ENCODE measurements at places on chromosomes 3 and 15.

- no peaks in the 10 kb centered on the region for H3K27me3 ChIP-seq
- DNase-seq: no peak
- H3K27ac ChIP-seq: no peak overlapping the region
- H3K4me3 ChIP-seq: no peak overlapping the region
Observed at GRCh38 chr3:9185701-9186100, 63.7 kb downstream of the SRGAP3 start.

- no peaks in the 10 kb centered on the region for H3K36me3 ChIP-seq
- H3K27ac ChIP-seq: no peak overlapping the region
- H3K4me1 ChIP-seq: no peaks in the 10 kb centered on the region
- no peak overlapping the region for H3K4me3 ChIP-seq
Observed at GRCh38 chr3:156776871-156777270, 49.3 kb upstream of the LEKR1 start.

DNA sequence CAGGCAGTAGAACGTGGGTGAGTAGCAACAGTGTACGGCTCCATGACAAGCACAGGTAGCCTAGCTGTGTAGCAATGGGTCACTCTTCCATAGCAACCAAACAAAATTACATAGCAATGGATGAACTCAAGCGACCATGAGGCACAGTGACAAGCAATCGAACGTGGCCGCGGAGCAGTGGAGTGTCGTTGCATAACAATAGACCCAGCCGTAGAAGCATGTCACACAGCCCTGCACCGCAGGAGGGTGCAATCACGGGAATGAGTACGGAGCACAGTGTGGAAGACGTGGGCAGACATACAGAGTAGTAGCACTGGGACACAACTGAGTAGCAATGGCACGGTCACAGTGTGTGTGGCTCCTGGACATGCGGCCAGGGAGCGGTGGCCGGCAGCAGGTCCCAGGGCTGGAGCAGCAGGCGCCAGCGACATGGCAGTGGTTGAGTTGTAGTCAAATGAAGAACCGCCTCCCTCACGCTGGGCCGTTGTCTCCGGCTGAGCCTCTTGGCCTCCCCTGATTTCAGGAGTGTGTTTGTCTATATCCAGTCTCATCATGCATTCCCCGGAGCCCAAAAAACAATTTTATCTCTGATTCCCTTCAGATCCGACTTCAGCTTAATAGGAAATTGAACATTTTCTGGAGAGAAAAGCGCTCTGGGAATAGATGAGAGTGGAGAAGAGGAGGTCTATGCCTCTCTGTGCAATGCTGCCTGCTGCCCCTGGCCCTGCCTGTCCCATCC is 64.1 kb downstream of the CCDC33 start:
- DNase-seq: no peak
- H3K4me1 ChIP-seq: no peaks in the 10 kb centered on the region
- H3K27me3 ChIP-seq: no peaks in the 10 kb centered on the region
- no peak overlapping the region for H3K4me3 ChIP-seq

- H3K4me3 ChIP-seq: no peak overlapping the region
- peaks cover 7% of the 10 kb centered on the region for H3K4me1 ChIP-seq
- H3K36me3 ChIP-seq: no peaks in the 10 kb centered on the region
- DNase-seq: no peak
- no peaks in the 10 kb centered on the region for H3K27me3 ChIP-seq
Observed at GRCh38 chr3:124467980-124468902, 262.0 kb upstream of the UMPS start.

DNA sequence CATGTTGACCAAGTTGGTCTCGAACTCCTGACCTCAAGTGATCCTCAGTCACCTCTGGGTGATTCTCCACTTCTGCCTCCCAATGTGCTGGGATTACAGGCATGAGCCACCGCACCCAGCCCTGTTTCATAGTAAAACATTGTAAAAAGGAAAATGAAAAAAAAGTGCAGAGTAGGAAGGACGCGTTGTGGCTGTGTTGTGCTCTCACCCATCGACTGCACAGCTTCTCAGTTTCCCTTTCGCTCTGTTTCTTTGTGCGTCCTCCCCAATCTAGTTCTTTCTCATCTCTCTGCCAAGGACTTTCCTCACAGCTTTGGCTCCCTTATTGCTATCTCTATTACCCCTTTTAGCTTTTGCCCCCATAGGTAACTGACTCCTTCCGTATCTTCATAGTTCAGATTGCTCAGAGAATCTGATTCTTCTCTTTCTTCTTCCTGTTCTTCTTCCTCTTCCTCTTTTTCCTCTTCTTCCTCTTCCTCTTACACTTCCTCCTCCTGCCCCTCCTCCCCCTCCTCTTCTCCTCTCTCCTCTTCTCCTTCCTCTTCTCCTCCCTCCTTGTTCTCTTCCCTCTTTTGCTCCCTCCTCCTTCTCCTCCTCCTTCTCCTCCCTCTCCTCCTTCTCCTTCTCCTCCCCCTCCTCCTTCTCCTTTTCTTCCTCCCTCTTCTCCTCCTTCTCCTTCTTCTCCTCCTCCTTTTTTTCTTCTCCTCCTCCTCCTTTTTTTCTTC is 81.1 kb upstream of the VGLL4 start:
- no peaks in the 10 kb centered on the region for H3K27me3 ChIP-seq
- H3K4me3 ChIP-seq: no peak overlapping the region
- no peak overlapping the region for H3K27ac ChIP-seq
- peaks cover 9% of the 10 kb centered on the region for H3K4me1 ChIP-seq
- no peaks in the 10 kb centered on the region for H3K36me3 ChIP-seq
- DNase-seq: no peak

GRCh38 chr3:178203650-178204049 is 332.6 kb upstream of the KCNMB2 start:
- no peaks in the 10 kb centered on the region for H3K27me3 ChIP-seq
- no peaks in the 10 kb centered on the region for H3K4me1 ChIP-seq
- no peaks in the 10 kb centered on the region for H3K36me3 ChIP-seq
- H3K4me3 ChIP-seq: no peak overlapping the region
- no peak for DNase-seq

- DNase-seq: no peak
- H3K27me3 ChIP-seq: no peaks in the 10 kb centered on the region
- no peaks in the 10 kb centered on the region for H3K4me1 ChIP-seq
Observed at GRCh38 chr3:119792270-119792669, 10.4 kb downstream of the NR1I2 start.

DNA sequence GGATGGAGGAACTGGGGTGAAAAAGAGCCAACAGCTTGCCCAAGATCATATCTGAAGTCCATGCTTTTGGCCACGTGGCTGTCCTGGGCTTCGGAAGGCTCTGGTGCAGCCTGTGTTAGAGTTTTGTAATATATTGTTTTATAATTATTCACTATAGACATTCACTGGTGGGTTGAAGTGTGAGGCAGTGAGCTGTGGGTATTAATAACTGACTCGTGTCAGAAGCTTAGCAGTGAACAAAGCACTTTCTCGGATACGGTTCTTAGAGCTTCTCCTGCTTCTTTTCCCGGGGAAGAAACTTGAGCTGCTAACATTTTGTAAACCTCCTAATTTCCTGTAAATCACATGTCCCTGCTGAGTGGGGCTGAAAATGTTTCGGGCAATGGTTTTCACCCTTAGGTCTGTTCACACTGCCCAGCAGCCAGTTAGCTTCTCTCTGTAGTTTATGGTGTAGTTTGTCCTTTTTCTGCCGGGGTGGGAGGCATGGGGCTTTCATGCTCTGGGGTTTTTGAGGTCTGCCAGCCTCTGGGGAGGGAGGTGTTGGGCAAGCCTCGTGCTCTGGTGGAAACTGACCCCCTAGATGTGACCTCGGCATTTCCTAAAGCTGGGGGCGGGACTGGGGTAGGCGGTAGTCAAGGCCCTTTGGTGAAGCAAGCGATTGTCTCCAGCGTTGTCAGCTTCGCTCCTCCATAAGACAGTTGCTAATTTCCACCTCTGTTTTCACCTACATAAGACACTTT is 1.7 kb downstream of the MRAS start:
- no peak for DNase-seq
- peak overlapping the region; percentile 88 for H3K4me3 ChIP-seq
- no peak overlapping the region for H3K27ac ChIP-seq
- H3K4me1 ChIP-seq: no peaks in the 10 kb centered on the region
- H3K27me3 ChIP-seq: no peaks in the 10 kb centered on the region
- no peaks in the 10 kb centered on the region for H3K36me3 ChIP-seq

DNA sequence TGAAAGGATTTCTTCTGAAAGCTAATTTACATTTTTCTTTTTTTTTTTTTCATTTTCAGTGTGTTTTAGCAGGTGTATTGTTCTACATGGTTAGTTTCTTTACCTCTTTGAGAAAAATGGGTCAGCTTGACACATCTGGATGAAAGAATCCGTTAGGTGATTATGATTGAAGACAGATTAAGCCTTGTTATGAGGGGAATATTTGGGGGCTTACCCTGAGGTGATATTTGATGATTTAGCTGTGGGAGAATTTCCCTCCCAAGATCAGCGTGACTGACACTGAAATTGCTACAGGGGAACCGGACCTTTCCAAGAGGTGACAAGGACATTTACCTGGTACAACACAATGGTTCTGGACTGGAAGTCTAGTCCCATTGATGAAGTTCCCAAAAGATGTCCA is 147.5 kb downstream of the NFKBIZ start:
- no peak overlapping the region for H3K27ac ChIP-seq
- no peak for DNase-seq
- no peaks in the 10 kb centered on the region for H3K36me3 ChIP-seq
- H3K4me3 ChIP-seq: no peak overlapping the region
- H3K4me1 ChIP-seq: no peaks in the 10 kb centered on the region

GRCh38 chr3:150588027-150588830 is 14.9 kb upstream of the SELENOT start:
- H3K27ac ChIP-seq: no peak overlapping the region
- DNase-seq: no peak
- no peaks in the 10 kb centered on the region for H3K27me3 ChIP-seq
- peaks cover 8% of the 10 kb centered on the region for H3K36me3 ChIP-seq

DNA sequence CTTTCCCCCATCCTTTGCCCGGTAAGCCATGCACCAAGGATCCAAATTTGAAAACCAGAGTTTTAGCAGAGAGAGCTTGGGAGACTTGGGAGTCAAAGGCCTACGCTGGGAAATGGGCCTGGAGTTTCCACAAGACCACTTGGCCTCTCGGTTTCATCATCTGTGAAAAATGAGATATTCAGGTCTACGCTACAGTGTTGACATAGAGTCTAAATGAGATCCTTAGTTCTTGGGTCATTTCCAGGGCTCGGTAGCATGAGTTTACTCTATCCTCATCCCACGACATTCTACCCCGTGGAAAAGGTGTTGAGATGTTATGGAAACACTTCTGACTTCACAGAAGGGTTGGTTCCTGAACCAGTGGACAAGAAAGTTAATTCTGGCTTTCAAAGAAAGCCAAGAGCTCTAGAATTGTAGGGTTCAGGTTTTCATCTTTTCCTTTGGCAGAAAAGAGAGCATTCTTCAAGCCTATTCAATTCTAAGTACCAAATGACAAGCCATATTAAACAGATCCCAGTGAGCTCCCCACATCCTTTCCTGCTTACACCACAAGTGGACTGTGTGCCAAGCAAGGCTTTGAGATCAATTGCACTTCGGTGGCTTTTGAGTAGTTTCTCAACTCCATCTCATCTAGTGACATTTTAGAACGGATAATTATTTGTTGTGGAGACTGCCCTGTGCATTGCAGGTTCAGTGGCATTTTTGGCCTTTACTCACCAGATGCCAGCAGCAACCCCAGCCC is 219.7 kb downstream of the SLCO3A1 start:
- H3K27me3 ChIP-seq: no peaks in the 10 kb centered on the region
- no peak overlapping the region for H3K4me3 ChIP-seq
- no peaks in the 10 kb centered on the region for H3K4me1 ChIP-seq
- no peak for DNase-seq
- no peak overlapping the region for H3K27ac ChIP-seq
- no peaks in the 10 kb centered on the region for H3K36me3 ChIP-seq

DNA sequence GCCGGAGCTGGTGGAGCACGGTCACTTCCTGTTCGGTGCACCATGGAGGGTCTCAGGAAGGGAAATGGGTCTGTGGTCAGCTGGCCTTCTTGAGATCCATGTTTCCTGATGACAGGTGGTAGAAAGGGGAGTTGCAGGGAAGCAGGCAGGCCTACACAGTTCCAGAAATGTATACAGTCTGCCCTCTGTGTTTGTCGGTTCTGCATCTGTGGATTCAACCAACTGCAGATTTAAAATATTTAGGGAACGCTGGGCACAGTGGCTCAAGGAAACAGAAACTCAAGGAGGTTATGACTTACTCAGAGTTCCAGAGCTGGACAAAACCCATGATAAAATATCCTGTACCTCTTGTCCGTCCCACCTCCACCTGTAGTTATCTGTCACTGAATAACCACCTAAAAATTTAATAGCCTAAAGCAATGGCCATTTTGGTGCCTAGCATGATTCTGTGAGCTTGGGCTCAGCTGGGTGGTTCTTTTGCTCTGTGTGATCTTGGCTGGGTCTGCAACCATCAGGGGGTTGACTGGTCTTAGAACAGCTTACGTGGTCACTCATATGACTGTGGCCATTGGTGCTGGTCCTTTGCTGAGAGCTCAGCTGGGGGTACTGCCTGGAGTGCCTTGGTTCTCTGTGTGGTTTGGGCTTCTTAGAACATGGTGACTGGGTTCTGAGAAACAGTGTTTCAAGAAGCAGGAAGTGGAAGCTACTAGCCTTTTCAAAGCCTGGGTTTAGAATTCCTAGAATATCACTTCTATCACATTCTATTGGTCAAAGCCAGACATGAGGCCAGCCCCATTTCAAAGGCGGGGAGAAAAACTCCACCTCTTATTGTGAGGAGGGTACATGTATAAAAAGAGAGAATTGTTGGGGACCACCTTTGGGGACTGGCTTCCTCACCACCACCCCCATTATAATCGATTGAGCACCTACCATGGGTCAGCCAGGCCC is 239.7 kb upstream of the BHLHE40 start:
- H3K36me3 ChIP-seq: no peaks in the 10 kb centered on the region
- no peak overlapping the region for H3K4me3 ChIP-seq
- no peaks in the 10 kb centered on the region for H3K27me3 ChIP-seq
- no peak overlapping the region for H3K27ac ChIP-seq
- H3K4me1 ChIP-seq: peaks cover 57% of the 10 kb centered on the region

GRCh38 chr15:45114751-45115085 is 592 bp downstream of the DUOXA2 start:
- H3K4me3 ChIP-seq: no peak overlapping the region
- H3K27ac ChIP-seq: no peak overlapping the region
- no peaks in the 10 kb centered on the region for H3K36me3 ChIP-seq
- DNase-seq: no peak
- peaks cover 26% of the 10 kb centered on the region for H3K27me3 ChIP-seq

GRCh38 chr3:16990163-16990562 is 105.4 kb downstream of the PLCL2 start:
- H3K27me3 ChIP-seq: no peaks in the 10 kb centered on the region
- DNase-seq: no peak
- no peak overlapping the region for H3K4me3 ChIP-seq
- no peaks in the 10 kb centered on the region for H3K36me3 ChIP-seq
- peaks cover 46% of the 10 kb centered on the region for H3K4me1 ChIP-seq
